ENCODE measurements at places on chromosomes 2 and 18. TPM values are rescaled to one million over a fixed set of nuclear protein-coding genes. Genes with fewer than 3 reads are reported as not detected.
A peak's percentile ranks its signal among the peaks of the same experiment; 100 is the strongest.

C2orf78 gene
- not detected for total RNA-seq

NEU2 gene
- not detected for total RNA-seq

DPP10 gene
- 19.2 TPM for total RNA-seq

- no peak for DNase-seq
Measured at GRCh38 chr2:39411181-39411944, 25.7 kb downstream of the MAP4K3 start.

- DNase-seq = no peak
Measured at GRCh38 chr2:222610746-222611145, 45.1 kb downstream of the FARSB start.

DNA sequence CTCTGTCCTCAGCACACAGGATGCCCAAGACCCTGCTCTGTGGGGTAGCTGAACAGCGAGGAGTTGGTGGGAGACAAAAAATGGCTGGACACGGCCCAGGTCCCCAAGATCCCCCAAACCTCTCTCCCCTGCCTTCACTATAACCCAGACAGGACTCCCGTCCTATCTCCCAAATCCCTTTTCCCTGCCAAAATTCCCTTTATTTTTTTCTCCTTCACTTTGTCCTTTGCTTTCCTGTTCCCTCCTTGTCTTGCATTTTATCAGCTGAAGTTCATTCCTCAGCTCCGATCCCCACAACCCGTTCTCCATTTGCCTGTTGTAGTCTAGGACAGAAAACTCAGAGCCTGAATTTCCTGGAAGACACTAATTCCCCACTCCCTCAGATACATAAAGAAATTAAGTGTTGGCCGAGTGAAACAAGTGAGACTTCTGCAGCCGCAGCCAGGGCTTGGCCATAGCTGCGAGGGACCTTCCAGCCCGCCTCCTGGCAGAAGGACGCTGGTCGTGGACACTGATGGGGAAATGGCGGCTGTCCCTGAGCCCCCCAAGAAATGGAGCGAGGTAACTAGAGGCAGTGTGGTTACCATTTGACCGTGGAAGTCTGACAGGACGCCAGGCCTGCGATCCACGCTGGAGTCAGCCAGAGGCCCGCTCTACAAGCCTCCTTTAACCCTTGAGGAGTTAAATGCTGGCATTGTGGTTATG is 173.6 kb downstream of the BCL2 start:
- DNase-seq = no peak

DNA sequence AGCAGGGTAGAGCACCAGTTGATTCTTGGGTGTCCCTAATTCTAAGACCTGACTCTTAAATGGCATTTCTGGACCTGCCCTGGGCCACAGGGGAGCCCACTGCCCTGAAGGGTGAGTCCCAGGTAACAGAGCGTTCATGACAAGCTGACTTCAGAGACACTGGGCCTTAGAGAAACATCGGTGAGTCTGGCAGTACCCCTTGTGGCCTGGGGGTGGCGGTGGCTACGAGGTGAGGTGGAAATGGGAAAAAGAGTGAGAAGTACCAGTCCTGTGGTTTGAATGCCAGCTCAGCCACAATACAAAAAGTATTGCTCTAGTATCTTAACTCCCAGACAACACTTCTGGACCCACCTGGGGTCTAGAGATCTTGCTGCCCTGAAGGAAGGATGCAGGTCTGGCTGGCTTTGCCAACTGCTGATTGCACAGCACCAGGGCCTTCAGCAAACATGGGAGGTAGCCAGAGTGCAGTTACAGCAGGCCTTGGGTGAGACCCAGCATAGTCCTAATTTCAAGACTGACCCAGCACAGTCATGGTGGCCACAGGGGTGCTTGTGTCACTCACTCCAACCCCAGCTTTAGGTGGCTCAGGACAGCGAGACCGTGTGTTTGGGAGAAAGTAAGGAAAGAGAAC is 44.5 kb downstream of the USP34 start:
- DNase-seq = peak; percentile 91

GRCh38 chr2:240989451-240990265 is 8.8 kb upstream of the SNED1 start:
- peak; percentile 81 for DNase-seq

DNA sequence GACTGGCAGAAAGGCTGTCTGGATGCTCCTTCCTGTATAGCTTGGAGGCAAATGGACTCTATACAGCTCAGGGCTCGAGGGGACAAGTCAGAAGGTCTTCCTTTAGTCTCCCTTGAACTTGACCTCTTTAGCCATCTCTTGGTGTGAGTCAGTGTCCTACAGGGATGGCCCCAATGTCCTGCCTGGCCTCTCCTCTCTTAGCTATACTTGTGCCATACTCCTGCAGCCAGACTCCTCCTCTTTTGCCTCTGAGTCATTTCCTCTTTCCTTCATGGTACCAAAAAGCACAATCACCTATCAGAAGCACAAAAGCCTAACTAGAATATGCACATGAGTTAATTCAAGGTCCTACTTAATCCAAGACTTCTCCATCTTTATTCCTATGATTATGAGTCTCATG is 112.7 kb downstream of the XRCC5 start:
- no peak for DNase-seq

DNA sequence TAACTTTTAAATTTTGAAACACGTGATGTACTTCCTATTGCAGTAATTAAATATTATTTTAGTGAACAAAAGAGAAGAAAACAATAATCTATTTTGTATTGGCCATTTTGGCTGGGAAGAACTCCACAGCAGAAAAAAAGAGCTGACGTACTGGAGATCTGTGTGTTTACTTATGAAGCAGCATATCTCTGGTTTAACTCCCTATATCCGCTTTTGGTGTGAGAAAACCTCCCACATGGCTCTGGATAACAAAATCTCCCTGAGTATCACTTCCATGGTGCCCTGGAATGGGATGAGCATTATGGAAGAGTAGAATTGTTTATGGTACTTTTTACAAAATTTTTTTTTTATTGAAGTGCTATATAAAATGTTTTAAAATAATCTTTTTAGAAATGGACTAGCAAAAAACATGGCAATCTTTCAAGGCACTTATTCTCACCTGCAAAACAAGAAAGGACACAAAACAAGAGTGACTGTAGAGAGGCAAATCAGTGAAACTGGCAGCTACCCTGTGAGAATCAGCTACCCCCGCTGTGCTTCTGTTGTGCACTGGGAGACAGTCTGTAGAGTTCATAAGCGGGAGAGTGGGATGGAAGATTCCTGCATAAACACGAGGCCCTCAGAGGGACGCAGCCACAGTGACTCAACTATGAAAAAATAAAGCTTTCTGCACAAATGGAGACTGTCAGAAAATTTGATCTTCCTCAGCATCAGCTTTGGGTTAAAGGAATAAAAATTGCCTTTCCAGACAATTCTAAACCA is 762.2 kb upstream of the HS6ST1 start:
- peak; percentile 43 for DNase-seq

- no peak for DNase-seq
Measured at GRCh38 chr2:9774266-9774665, 69.0 kb upstream of the TAF1B start.

- no peak for DNase-seq
Measured at GRCh38 chr18:63784787-63785452, 9.7 kb downstream of the SERPINB7 start.

All from endodermal cell (in vitro differentiated cells).